Cardiac atrium fibroblast (primary cell): ENCODE measurements at places on chromosomes 3 and 15. TPM values are rescaled to one million over a fixed set of nuclear protein-coding genes. Genes with fewer than 3 reads are reported as not detected.

The FOXL2NB gene
- not detected in 2 replicates for total RNA-seq

The USP50 gene
- total RNA-seq: 1.6 TPM in 1 of 2 replicates, not detected in the other

The CD200R1L gene
- not detected in 2 replicates for total RNA-seq

The GOLGA6D gene
- not detected in 2 replicates for total RNA-seq

The MESP2 gene
- total RNA-seq: 0.65 TPM in 1 of 2 replicates, not detected in the other

The FURIN gene
- 50.2 and 70.3 TPM in 2 replicates for total RNA-seq

The SENP5 gene
- total RNA-seq: 18.8 and 21.8 TPM in 2 replicates

The CLDN18 gene
- not detected in 2 replicates for total RNA-seq

The GPR149 gene
- total RNA-seq: not detected in 2 replicates

The OXSR1 gene
- 30.0 and 40.3 TPM in 2 replicates for total RNA-seq

The LNP1 gene
- total RNA-seq: 1.5 and 2.9 TPM in 2 replicates

The ZNF592 gene
- total RNA-seq: 9.4 TPM in 2 replicates

The ZPLD1 gene
- total RNA-seq: not detected in 2 replicates

The LMAN1L gene
- 0.36 TPM in 1 of 2 replicates, not detected in the other for total RNA-seq

The ANKUB1 gene
- total RNA-seq: not detected in 2 replicates

The TNNC1 gene
- total RNA-seq: not detected in 2 replicates

The THPO gene
- total RNA-seq: not detected in 2 replicates

The FBN1 gene
- 911 and 1,039 TPM in 2 replicates for total RNA-seq

The OSTN gene
- total RNA-seq: not detected in 2 replicates

The GRAMD1C gene
- total RNA-seq: 2.3 and 2.6 TPM in 2 replicates

The SV2B gene
- total RNA-seq: 0.16 TPM in 1 of 2 replicates, not detected in the other

The ULK3 gene
- 12.8 and 17.3 TPM in 2 replicates for total RNA-seq

The HRH1 gene
- 4.9 and 8.6 TPM in 2 replicates for total RNA-seq

The EFHB gene
- 0.54 TPM in 1 of 2 replicates, not detected in the other for total RNA-seq

The FGF7 gene
- 3.2 and 13.4 TPM in 2 replicates for total RNA-seq

The MITF gene
- 1.1 and 1.3 TPM in 2 replicates for total RNA-seq

The CLDN1 gene
- 0.32 TPM in 1 of 2 replicates, not detected in the other for total RNA-seq

The ALS2CL gene
- total RNA-seq: 0.32 and 1.4 TPM in 2 replicates

The SERPINI2 gene
- total RNA-seq: not detected in 2 replicates

The GOLIM4 gene
- 29.2 and 35.2 TPM in 2 replicates for total RNA-seq

The ABI3BP gene
- 8.7 and 366 TPM in 2 replicates for total RNA-seq

The KCNAB1 gene
- 0.72 TPM in 1 of 2 replicates, not detected in the other for total RNA-seq

The P3H2 gene
- 11.5 and 13.9 TPM in 2 replicates for total RNA-seq

The CATSPER2 gene
- under 0.01 TPM in 1 of 2 replicates, not detected in the other for total RNA-seq

The CASR gene
- total RNA-seq: not detected in 2 replicates

The MCTP2 gene
- 0.16 TPM in 1 of 2 replicates, not detected in the other for total RNA-seq

The NOX5 gene
- 0.18 TPM in 1 of 2 replicates, not detected in the other for total RNA-seq

The LMCD1 gene
- 81.0 and 108 TPM in 2 replicates for total RNA-seq

The LTK gene
- 0.32 TPM in 1 of 2 replicates, not detected in the other for total RNA-seq

The C15orf62 gene
- under 0.01 and 0.36 TPM in 2 replicates for total RNA-seq

The MYO5A gene
- total RNA-seq: 20.8 and 31.3 TPM in 2 replicates

The LRRC31 gene
- not detected in 2 replicates for total RNA-seq

The CEP19 gene
- total RNA-seq: 1.6 and 3.2 TPM in 2 replicates

The NME9 gene
- not detected in 2 replicates for total RNA-seq

The TUSC7 gene
- not detected in 2 replicates for total RNA-seq

The SCAANT1 gene
- total RNA-seq: not detected in 2 replicates

The TPRG1 gene
- 5.8 TPM in 1 of 2 replicates, not detected in the other for total RNA-seq

The FSIP1 gene
- total RNA-seq: under 0.01 and 0.97 TPM in 2 replicates

The GNL3 gene
- 76.4 and 77.9 TPM in 2 replicates for total RNA-seq

The SI gene
- total RNA-seq: not detected in 2 replicates

The PLCH1 gene
- not detected in 2 replicates for total RNA-seq

The ZNF660 gene
- 0.32 and 0.90 TPM in 2 replicates for total RNA-seq

The MME gene
- total RNA-seq: 55.6 and 80.3 TPM in 2 replicates
